Lung (tissue), 17 donors: ENCODE measurements at places on chromosomes 5 and 9. TPM values are rescaled to one million over a fixed set of nuclear protein-coding genes. Genes with fewer than 3 reads are reported as not detected.

CFAP157 gene
- 14.6 TPM for total RNA-seq

IL11RA gene
- 14.5 TPM for total RNA-seq

STK32A gene
- 8.7 TPM for total RNA-seq

PCDHA5 gene
- total RNA-seq: 0.46 TPM

TTLL11 gene
- 7.8 TPM for total RNA-seq

DMRTA1 gene
- 4.2 TPM for total RNA-seq

INSYN2B gene
- total RNA-seq: 0.12 TPM

KIF4B gene
- total RNA-seq: not detected

CAPSL gene
- total RNA-seq: 24.0 TPM

DNAI1 gene
- 12.8 TPM for total RNA-seq

MLLT3 gene
- 43.1 TPM for total RNA-seq

MOB3B gene
- 12.9 TPM for total RNA-seq

DMRT2 gene
- 0.52 TPM for total RNA-seq

GABRA6 gene
- not detected for total RNA-seq

CBY3 gene
- not detected for total RNA-seq
